ENCODE measurements at places on chromosomes 12 and 14.

- no peak for DNase-seq
These were observed 48.5 kb downstream of the SUDS3 start for GRCh38 chr12:118424884-118425283.

- no peak for DNase-seq
These were observed 386.7 kb upstream of the NOVA1 start for GRCh38 chr14:26984311-26985177.

DNA sequence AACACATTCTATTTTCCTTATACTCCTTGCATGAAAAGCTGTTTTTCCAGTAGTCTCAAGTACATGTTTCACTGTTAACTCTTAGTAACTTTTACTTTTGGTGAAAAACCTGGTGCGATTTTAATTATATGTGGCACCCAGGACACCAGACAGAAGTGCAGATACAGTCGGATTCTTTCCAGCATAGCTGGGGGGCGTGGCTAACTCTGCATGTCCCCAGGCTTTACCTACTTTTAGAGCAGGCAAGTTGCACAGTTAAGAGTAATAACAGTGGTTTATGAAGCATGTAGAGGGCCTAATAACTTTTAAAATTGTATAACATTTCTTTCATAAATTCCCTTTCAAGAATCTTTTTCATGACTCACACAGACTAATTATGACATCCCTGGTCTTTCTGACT, 70.7 kb downstream of the HSD17B6 start:
- DNase-seq: no peak

DNA sequence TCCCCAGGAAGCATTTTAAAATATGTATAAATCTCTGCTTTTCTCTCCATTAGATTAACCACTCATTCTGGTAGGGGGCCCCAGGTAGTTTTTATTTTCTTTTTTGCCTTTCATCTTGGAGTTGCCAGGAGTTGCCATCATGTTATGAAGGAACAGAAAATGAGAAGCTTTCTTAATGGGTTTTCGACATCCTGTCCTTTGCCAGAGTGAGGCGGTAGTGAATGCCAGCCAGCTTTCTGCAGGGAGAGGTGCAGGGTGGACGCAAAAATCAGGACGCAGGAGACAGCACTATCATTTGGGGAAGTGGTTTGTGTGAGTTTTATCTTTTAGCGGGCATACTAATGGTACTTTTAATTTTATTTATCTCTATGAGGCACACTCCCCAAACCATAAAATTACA, 1.7 kb downstream of the RASSF8 start:
- no peak for DNase-seq

GRCh38 chr12:54282949-54283593, 2.5 kb downstream of the HNRNPA1 start:
- no peak for DNase-seq

DNA sequence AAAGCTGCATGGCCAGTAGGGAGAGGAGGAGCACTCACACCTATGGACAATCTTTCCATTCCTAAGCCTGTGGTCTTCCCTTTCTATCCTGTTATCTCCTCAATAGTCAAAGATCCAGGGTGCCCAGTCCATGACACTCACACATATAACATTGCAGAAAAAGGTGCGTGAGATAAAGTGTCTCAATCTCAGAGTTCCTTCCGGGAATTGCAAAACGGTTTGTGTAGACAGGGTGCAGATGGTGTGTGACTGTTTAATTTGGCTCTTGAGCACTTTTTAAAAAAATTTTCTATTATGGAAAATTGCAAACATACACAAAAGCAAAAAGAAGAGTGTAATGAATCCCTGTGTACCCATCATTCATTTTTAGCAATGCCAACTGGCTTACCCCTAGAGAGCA, 1493.6 kb downstream of the AACS start:
- no peak for DNase-seq

DNA sequence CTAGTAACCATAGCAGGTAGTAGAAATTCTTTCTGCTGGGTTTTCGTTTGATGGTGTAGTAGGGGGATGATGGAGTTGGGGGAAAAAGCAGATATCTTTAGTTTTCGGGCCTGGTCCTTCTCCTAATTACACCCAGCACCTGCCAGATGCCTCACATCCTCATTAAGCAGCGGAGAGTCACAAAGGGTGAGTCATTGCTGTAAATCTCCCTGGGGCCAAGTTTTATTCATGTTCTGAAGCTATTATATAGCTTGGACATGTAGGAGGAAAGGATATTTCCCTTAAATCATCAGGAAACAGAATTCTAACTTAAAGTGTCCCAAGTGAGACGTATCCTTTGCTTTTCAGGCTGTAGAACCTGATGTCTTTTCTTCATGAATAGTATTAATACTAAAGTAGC, 4.9 kb upstream of the NECAP1 start:
- DNase-seq: no peak

- DNase-seq: no peak
These were observed 177.9 kb downstream of the RBM19 start for GRCh38 chr12:113788020-113788856.

GRCh38 chr14:68807148-68807600, 14.3 kb upstream of the ZFP36L1 start:
- peak; percentile 91 for DNase-seq

- no peak for DNase-seq
These were observed 42.7 kb downstream of the SYNE2 start for GRCh38 chr14:63895510-63895909.

DNA sequence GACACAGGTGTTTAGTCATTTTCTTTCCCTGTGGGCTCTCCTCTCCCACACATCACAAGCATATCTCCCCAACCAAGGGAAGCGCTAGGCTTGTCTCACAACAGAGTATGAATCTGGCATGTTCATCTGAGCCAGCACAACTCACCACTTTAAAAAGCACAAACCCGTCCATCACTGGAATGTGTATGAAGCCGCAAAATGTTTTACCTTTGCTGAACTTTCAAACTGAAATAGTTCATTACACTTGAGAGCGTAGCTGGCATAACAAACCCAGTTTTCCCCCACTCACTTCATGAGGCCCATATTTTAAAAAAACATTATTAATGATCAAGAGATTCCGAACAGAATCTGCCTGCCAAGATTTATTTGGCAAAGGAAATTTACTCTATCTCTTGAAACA, 15.8 kb downstream of the NID2 start:
- no peak for DNase-seq

DNA sequence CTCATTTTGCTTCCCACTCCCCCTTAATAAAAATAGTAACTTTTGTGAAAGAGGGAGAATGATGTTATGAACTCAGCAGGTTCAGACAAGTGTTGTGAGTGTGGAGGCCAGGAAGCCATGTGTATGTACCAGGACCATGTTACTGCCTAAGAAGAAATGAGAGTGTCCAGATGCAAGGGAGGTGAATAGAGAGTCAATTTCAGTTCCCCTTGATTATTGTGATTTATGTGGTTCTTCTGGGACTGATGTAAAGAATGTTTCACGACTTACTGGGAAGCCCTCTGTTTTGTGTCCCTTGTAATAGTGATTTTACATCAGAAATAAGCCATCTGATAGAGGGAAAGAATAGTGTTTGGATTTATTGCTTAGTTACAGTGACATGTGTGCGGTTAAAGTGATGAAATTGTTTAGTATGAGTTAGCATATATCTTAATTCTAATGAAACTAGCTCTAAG, 32.5 kb downstream of the FBXO34 start:
- no peak for DNase-seq

DNA sequence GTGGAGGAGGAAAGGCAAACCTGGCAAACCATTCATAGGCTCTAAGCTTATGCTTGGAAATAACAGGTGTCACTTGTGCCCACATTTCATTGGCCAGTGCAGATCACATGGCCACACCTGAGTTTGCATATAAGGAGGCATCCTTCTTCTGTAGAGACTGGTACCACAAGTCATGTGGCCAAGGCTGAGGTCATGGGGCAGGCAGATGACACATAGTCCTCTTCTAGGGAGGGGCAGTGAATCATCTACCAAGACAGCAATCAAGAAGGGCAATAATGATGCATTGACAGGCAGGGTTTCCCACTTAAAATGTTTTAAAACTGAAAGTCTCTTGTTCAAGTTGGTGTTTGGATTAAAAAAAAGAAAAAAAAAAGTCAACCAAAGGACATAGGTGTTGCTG, 77.3 kb downstream of the DAAM1 start:
- DNase-seq: no peak

DNA sequence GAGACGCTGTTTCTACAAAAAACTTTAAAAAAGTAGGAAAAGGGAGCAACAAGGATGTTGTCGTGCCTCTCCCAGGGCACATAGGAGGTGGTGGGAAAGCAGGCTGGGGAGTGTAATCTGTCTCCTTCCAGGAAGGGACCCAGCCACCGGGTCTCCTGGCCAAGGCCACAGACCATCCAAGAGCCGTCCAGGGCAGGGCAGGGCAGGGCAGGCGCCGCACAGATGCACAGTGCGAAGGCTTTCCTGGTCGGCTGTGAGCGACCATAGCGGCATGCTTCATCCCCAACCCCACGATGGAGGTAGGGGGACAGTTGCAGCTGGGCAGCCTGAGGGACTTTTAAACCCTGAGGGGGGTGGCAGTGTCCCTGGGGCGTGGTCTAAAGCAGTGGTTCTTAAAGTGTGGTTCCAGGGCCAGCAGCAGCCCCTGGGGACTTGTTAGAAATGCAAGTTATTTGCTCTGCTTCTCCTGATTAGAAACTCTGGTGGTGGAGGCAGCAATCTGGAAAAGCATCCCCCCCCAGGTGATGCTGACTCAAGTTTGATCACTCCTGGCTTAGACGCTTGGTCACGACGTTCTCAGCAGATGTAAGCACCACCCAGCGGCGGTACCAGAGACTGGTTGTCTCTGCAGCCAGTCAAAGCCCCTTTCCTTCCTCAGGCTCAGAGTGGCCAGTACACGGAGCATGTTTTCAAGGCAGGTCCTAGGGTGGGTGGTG, 197.4 kb upstream of the PRMT8 start:
- DNase-seq: peak; percentile 53

DNA sequence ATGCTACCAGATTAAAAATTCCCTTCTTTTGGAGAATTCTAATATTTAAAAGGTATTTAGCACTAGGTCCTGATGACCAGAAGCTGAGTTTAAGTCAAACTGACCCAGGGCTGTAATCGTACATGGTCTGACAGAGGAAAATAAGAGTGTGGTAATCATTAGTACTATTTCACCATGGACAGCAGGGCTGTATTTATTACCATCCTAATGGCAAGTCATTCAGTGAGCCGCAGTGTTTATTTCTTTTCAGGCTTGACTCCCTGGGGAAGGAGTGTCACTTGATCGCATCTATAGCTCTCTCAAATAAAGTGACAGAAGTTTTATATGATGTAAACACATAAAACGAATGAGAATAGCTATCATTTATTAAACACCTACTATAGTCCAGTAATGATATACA, 261.8 kb downstream of the BTG1 start:
- no peak for DNase-seq

- no peak for DNase-seq
These were observed 368.6 kb upstream of the PDE3A start for GRCh38 chr12:19999805-20000138.

- peak; percentile 32 for DNase-seq
These were observed 340.3 kb upstream of the RGS6 start for GRCh38 chr14:71591929-71592328.

DNA sequence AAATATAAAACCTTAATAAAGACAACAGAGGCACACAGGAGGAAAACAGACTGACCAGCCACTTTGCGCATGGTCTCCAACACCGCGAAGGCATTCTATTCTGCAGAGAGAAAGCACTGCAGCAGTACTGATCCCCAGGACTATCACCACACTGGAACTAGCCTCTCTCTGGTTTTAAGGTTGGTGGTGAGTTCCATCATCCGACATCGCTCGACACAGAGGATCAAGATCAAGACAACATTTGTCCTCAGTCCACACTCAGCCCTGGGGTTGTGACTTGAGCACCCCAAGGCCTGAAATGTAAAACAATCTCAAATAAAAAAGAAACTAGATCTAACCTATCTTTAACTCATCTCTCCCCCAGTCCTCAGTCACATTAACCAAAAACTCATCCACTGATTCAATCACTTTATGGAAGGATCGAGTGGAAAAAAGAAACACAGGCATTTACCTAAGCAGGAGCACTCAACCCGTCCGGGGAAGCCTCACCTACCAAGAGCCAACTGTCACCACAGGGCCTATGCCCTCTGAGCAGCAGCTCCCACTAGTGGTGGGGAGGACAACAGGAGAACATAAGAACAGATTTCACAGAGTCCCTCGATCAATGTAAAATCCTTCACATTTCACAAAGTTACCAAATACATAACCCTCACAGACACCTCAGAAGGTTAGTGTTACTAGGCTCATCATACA, 17.7 kb downstream of the STXBP6 start:
- no peak for DNase-seq

DNA sequence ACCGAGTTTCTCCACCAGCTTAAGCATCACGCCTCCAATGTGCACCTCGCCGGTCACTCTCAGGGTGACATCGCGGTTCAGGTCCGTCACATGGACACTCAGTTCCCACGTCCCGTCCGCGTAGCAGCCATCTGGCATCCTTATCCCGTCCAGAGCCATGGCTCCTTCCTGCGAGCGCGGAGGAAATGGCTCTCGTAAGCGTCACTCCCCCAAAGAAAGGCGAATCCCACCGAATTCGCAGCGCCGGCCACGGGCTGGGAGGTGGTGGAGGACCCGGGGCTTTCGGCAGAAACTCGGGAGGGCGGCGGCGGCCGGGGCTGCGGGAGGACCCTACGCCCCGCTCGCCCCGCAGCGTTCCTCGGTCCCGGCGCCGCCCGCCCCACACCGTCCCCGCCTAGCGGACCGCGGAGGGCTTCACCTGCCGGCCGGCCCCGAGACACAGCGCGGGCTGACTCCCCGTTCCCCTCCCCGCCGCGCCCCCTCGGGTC, 396 bp downstream of the FERMT2 start:
- DNase-seq: peak; percentile 54

DNA sequence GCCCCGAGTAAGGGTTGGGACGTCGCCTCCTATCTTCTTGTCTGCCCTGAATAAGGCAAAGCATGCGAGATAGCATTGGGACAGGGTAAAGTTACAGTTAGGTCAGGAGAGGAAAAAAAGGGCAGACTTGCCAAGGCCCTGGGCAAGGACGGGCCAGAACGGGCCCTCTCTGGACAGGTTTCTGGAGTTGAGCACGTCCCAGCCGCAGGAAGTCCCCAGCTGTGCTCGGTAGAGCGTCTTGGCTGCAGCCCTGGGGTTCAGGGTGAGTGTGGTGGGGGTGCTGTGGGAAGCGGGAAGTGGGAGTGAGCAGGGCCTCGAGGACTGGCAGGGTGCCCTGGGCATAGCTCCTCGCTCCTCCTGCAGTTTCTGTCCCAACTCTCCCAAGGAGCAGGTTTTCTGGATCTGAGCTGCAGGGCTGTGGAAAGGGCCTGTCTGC, 5.4 kb downstream of the RPS6KL1 start:
- DNase-seq: no peak

GRCh38 chr12:119668324-119668841, 450 bp downstream of the PRKAB1 start:
- DNase-seq: peak; percentile 18

GRCh38 chr12:20448781-20449180, 80.4 kb downstream of the PDE3A start:
- no peak for DNase-seq

GRCh38 chr12:27142101-27142721, 59.8 kb upstream of the C12orf71 start:
- DNase-seq: peak; percentile 60

- no peak for DNase-seq
These were observed 6.5 kb downstream of the HAL start for GRCh38 chr12:95989504-95990123.
